Mesendoderm (in vitro differentiated cells): ENCODE measurements at places on chromosomes 2 and 18.

- no peaks in the 10 kb centered on the region for H3K27me3 ChIP-seq
- H3K4me3 ChIP-seq = no peak overlapping the region
- DNase-seq = peak; percentile 67
- H3K27ac ChIP-seq = peak overlapping the region; percentile 43
Measured at GRCh38 chr18:55998071-55998522, 410.1 kb upstream of the TCF4 start.

- no peaks in the 10 kb centered on the region for H3K27me3 ChIP-seq
- H3K27ac ChIP-seq = no peak overlapping the region
- no peak overlapping the region for H3K4me3 ChIP-seq
- DNase-seq = peak; percentile 65
- H3K36me3 ChIP-seq = no peaks in the 10 kb centered on the region
- no peaks in the 10 kb centered on the region for H3K4me1 ChIP-seq
Measured at GRCh38 chr18:41370740-41371139, 584.3 kb upstream of the PIK3C3 start.

- DNase-seq = no peak
- H3K4me3 ChIP-seq = no peak overlapping the region
- no peaks in the 10 kb centered on the region for H3K4me1 ChIP-seq
Measured at GRCh38 chr2:128076461-128077106, 14.4 kb upstream of the UGGT1 start.

DNA sequence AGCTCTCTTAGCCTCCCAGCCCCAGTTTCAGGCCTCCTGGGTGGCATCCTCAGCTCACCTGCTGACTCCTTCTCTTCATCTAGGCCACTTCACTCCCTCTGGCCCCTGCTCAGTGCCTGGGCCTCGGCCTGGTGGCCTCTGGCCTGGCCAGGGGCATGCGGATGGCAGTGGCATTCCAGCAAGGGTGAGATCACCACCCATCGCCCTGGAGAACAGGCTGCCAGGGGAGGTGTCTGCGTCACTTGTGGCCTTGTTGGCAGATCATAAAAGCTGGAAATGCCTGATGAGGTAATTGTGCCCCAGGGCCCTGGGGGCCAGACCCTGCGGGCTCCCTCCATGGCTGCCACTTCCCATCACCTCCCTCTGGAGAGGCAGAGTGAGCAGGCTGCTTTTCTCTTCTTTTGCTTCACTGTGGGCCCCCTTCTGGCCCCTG is 72.5 kb upstream of the SMAD2 start:
- H3K27me3 ChIP-seq = no peaks in the 10 kb centered on the region
- no peak overlapping the region for H3K4me3 ChIP-seq
- no peaks in the 10 kb centered on the region for H3K36me3 ChIP-seq

DNA sequence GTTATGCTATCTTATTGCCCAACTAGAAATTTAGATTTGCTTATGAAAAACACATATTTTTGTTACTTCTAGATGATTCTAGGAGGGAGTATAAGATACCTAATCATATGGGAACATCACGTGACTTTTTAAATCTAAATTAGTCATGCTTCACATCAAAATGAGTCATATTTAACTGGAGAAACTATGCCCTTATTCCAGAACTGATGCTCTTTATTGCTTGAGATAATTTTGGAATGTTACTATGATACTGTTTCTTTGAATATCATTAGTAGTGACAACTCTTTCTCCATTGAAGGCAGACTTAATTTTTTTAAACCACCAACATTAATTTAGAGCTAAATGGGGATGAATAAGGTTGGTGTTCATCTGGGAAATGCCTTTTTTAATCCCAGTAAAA is 19.9 kb upstream of the ELAC1 start:
- H3K27ac ChIP-seq = no peak overlapping the region
- H3K4me3 ChIP-seq = no peak overlapping the region
- H3K4me1 ChIP-seq = no peaks in the 10 kb centered on the region
- no peaks in the 10 kb centered on the region for H3K36me3 ChIP-seq

DNA sequence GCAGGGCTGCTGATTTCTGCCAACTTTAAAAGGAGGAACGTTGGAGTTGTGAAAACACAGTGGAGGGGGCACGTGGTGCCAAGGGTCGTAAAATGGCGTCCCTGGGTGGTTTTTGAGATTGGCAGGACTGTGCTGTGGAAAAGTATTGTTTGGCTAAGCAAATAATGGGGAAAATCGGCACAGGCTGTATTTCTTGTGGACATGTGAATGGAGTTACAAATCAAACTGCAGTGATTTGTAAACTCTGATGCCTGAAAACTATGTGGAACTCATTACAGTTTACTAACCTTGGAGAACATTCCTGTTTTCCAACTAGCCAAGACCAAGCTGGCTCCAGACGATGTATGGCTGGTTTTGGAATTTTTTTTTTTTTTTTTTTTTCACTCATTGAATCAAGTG is 68.7 kb downstream of the KCTD1 start:
- no peak overlapping the region for H3K4me3 ChIP-seq
- DNase-seq = no peak
- H3K4me1 ChIP-seq = peaks cover 2% of the 10 kb centered on the region

GRCh38 chr2:233966388-233966787 is 49.2 kb downstream of the TRPM8 start:
- H3K36me3 ChIP-seq = no peaks in the 10 kb centered on the region
- no peaks in the 10 kb centered on the region for H3K27me3 ChIP-seq
- no peak for DNase-seq
- H3K27ac ChIP-seq = no peak overlapping the region
- no peak overlapping the region for H3K4me3 ChIP-seq
